ENCODE measurements at places on chromosomes 5 and 9.

GRCh38 chr5:125162714-125163113 lies 416.3 kb upstream of the ZNF608 start:
- DNase-seq, result no peak

DNA sequence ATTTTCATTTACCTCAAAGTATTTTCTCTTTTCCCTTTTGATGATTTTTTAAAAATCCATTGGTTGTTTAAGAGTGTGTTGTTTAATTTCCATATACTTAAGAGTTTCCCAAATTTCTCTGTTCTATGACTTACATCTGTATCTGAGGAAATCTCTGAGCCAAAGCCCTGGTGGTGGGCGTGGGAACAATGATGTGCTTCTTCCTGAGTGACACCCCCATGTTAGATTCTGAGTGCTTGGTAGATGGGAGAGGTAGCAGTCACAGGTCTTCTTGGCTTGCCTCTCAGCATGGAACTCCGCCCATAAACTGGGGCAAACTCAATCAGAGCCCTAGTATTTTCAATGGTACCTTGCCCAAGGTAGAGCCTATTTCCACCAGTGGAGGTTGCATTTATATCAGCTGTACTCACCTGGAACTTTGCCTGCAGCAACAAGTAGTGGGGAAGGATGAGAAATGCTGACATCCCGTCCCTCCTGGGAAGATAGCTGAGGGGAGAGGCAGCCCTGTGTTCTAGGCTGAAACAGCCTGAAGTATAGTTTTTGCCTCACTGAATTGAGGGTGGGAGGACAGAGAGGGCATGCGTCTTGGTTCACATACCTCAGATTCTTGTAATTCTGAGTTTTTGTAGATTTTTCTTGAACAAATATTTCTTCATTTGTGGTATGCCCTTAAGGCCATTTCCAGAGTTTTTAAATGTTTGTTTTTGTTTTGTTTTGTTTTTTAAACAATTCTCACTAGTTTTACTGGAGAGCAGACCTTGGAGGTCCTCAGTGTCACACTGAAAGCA lies 26.4 kb downstream of the C9orf43 start:
- DNase-seq, result no peak

- DNase-seq, result no peak
Observed at GRCh38 chr9:93953496-93954433, 1.4 kb downstream of the BARX1 start.

GRCh38 chr9:91157883-91158282 lies 203.8 kb downstream of the AUH start:
- no peak for DNase-seq

GRCh38 chr9:125910286-125910685 lies 163.1 kb downstream of the PBX3 start:
- peak; percentile 96 for DNase-seq
